ENCODE measurements at places on chromosomes 7 and 10.

DNA sequence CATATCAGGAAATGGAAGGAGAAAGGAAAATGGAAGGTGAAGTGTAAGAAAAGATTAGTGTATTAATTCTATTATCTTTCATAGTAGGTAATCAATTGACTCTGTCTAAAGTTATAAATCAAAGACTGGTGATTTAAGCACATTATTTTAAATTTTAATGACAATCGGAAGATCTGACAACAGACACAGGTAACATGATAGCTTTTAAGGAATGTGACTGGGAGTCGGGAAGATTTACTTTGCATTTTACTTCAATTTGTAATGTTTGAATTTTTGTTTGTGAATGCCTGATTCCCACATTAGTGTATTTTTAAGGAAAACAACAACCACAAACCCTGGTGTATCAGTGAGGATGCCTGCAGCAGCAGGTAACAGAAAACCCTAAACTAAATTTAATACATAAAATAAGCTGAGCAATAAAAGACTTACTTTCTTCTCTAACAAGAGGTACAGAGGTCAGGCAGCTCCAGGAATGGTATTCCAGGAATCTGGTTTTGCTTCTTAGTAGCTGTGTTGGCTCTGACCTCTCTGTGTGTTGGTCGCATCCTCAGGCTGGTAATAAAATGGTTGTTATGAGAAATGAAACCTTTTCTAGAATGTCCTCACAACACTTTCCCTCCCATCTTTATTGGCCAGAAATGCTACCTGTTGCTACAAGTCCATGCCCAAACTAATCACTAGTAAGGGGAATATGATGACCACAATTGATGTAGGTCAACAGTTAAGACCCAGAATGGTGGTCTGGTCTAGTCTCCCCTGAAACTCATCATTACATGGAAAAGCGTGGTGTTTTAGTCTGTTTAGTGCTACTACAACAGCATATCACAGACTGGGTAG is 12.2 kb downstream of the DNAJB9 start:
- no peak for DNase-seq

DNA sequence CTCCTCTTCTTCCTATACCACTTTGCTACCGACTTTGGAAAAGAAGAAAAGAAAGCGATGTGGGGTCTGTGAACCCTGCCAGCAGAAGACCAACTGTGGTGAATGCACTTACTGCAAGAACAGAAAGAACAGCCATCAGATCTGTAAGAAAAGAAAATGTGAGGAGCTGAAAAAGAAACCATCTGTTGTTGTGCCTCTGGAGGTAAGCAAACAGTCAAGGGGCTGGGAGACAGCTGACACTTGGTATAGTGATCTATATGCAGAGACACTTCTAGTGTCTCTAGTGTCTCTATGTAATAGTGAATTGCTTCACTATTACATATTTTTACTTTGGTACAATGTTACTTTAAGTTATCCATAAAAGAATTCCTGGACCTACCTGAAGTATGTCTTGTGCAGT is 13.9 kb downstream of the TET1 start:
- no peak for DNase-seq

DNA sequence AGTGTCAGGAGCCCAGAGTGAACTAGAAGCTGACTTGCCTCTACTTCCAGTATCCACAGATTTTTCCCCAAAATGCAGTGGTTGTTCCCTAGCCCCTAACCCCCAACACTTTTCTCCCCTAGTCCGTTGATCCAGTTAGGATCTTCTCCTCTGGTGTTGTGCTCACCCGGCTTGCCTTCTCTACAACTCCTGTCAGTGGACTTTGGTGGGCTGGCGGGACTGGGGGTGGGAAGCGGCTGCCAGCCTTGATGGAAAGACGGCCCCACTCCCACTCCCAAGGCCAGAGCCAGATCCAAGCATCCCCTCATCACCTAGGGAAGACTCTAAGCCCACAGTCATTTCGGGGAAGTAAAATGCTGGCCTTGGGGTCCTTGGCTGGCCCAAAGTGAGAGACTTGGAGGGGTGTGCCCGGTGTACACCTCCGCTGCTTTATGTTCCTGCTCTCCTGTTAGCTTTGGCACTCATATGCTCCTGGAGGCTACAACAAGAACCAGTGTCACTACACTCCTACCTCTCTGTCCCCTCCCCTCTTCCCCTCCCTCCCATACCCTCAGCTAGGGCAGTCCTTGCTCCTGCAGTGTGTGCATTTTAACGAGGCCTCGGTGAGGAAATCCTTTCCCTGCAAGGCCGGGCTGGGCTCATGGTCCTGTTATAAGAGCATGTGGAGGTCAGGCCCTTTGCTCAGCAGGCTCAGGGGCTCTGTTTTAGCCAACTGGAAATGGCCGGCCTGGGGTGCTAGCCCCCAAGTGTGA is 930 bp upstream of the HOXA10 start:
- DNase-seq, result no peak

- no peak for DNase-seq
These were observed 53.8 kb downstream of the NCAPG2 start for GRCh38 chr7:158650821-158651225.

DNA sequence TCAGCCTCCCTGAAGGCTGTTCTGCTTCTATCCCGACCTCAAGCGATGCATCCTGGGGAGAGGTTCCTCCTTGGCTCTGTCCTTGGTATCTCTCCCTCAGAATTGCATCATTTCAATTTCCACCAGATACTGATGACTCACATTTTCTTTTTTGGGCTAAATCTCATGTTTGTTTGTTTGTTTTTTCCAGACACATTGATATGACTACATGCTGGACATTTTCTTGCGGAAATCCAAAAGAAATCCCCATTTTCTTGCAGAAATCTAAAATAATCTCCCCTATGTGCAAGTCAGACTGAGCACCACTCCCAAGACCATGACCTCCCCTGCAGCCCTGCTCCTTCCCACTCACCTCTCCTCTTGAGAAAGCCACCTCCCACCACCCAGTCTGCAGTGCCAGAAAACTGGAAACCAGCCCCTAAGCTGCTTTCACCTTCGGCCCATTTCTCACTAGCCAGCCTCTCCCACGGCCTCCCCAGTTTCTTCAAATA is 260.2 kb upstream of the PRKCQ start:
- DNase-seq, result no peak

DNA sequence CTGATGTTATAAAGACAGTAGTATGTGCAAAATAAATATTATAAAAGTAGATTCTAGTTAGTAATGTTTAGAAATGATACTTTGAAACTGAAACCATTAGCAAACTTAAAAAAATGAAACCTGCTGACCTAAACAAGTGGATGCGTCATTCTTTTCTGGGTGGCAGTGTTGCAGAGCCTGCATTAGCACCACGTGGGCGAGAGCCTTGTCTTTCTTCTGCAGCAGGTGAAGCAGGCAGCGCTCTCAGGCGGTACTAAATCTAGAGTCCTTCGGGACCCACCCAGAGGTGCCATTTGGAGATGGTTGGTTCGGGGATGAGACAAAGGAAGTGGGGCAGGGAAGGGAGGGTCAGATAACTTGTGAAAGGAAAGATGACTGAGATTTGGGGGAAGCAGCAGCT is 759.1 kb upstream of the IGFBP3 start:
- DNase-seq, result no peak

GRCh38 chr10:116721547-116722392 is 20.6 kb downstream of the HSPA12A start:
- DNase-seq, result no peak

All from cerebellum (tissue), 4 donors.